CD8-positive, alpha-beta memory T cell (primary cell): ENCODE measurements at places on chromosomes 3 and 15. TPM values are rescaled to one million over a fixed set of nuclear protein-coding genes. Genes with fewer than 3 reads are reported as not detected.

ATP13A5 gene
- not detected for total RNA-seq

LRRIQ4 gene
- 0.15 TPM for total RNA-seq

SLC9C1 gene
- total RNA-seq = not detected

GATM gene
- 2.4 TPM for total RNA-seq

SLC28A2 gene
- total RNA-seq = not detected

PDIA5 gene
- total RNA-seq = 12.7 TPM

PROK2 gene
- 0.33 TPM for total RNA-seq

P2RY1 gene
- 0.16 TPM for total RNA-seq

WHAMM gene
- 9.3 TPM for total RNA-seq

IL17RD gene
- total RNA-seq = 0.04 TPM

PRR23B gene
- total RNA-seq = not detected

GREM1 gene
- total RNA-seq = not detected

BOC gene
- total RNA-seq = not detected

DUOXA2 gene
- total RNA-seq = not detected

SPPL2A gene
- total RNA-seq = 105 TPM
